ENCODE measurements at places on chromosomes 6 and 20.
A peak's percentile ranks its signal among the peaks of the same experiment; 100 is the strongest.

DNA sequence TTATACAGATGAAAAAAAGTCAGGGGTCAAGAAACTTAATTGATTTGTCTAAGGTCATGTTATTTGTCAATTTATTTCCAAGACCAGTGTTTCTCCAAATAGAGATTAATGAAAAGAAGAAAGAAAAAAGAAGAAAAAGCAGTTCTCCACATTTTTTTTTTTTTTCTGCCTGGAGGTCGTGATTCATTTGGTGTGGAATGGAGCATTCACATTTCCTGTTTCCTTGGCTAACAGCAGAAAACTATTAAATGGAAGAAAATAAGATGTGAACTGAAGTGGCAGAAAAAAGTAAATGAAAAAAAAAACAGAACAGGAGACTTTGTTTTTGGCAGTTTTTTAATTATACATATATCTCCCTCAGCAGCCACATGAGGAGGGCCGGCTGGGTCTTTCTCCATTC, 470.8 kb upstream of the ZNF337 start:
- peak; percentile 8 for DNase-seq

- DNase-seq, result no peak
These were observed 417.9 kb downstream of the CD109 start for GRCh38 chr6:74113901-74114300.

GRCh38 chr20:11694467-11694866, 223.2 kb upstream of the BTBD3 start:
- no peak for DNase-seq

- DNase-seq, result no peak
These were observed 12.4 kb upstream of the CSNK2A1 start for GRCh38 chr20:555976-556385.

DNA sequence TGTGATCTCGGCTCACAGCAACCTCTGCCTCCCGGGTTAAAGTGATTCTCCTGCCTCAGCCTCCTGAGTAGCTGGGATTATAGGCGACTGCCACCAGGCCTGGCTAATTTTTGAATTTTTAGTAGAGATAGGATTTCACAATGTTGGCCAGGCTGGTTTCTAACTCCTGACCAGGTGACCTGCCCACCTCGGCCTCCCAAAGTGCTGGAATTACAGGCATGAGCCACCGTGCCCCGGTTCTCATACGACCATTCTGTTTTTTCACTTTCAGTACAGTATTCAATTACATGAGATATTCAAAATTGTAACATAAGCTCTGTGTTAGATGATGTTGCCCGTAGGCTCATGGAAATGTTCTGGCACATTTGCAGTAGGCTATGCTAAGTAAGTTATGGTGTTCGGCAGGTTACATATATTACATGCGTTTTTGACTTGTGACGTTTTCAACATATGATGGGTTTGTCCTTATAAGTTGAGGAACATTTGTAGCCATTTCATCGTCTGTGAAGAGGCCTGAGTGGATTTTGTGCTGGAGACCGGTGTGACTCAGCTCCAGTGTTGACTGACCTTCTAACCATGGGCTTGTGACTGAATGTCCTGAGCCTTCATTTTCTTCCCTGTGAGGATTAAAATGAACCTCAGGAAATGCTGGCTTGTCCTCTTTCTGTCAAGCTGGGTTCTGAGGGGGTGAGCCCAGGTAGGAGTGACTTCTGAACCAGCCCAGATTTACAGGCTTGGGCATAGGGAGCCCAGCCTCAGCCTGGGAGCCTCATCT, 12.2 kb downstream of the PPARD start:
- no peak for DNase-seq

DNA sequence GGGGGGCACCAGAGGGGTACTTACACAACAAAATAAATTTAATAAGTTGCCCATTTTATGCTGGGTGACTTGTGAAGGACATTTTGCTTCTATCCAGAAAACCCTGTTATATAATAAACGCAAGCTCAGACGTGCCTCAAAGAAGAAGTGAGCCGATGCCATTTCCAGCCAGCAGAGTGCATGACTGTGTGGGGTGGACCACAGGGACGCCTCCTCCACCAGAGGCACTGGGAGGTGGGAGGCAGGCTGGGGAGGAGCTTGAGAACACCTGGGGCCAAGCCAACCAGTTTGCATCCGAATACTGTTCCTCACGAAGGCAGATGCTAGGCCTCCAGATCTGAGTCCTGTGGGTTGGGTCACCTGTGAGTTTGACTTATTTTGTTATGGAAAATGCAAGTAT, 363.8 kb downstream of the RNGTT start:
- no peak for DNase-seq

- DNase-seq, result no peak
These were observed 416 bp downstream of the PTPRK start for GRCh38 chr6:128519931-128520435.

DNA sequence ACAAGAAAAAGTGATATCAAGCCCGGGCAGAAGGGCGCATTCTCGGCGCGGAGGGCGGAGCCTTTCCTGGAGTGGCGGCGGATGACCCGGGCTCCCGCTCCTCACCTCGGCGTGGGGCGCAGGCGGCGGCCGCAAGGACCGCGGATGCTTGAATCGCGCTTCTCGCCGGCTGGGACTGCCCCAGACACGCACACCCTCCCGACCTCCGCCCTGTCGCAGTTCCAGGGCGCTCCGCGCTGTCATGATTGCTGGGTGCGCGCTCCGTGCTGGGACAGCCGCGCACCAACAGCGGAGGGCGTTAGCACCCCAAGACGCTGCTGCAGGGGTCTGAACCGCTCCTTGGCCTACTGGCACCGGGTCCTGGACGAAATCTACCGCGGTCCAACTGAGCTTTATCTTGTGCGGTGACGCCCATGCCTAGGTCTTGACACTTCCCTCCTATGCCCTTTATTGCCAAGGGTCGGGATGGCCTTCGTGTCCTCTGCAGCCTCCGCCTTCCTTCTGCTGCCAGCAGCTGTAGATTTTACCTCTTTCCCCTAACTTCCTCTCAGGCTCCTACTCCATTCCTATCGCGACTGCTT, 43.3 kb downstream of the IRAK1BP1 start:
- DNase-seq, result no peak

- no peak for DNase-seq
These were observed 92.5 kb downstream of the PREP start for GRCh38 chr6:105310371-105310770.

GRCh38 chr20:2005359-2005758, 11.5 kb upstream of the PDYN start:
- no peak for DNase-seq

DNA sequence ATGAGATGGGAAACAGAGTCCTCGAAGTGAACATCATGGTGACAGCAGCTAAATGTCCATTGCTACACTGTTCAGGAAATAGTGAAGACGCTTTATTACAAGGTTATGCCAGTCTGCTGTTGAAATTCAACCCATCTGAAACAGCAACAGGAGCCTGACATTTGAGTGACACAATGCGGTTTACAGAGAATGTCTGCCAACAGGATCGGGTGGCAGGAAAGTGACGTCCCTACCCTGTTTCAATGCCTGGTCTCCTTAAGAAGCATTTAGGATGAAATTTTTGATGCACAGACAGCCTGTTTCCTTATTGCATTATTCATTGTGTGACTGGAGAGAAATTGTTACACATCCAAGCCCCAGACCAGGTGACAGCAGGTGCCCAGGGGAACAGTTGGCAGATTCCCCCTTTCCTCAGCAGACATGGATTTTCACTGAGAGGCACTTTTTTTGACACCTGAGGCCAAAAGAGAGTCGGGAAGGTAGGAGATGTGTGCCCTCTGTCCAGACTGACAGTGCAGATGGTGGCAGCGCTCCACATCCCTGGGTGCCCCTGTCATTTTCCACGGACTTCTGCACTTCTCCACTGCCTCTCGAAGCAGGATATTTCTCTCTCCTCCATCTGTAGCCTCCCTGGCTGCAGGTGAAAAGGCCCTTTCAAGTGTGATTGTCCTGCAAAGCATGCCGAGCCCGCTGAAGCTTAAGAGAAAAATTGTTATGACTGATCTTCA, 87.9 kb downstream of the BFSP1 start:
- no peak for DNase-seq
